CD4-positive, alpha-beta T cell (primary cell): ENCODE measurements at places on chromosomes 6 and 20.

GRCh38 chr6:169974663-169975062, 223.2 kb downstream of the ERMARD start:
- DNase-seq, result no peak

DNA sequence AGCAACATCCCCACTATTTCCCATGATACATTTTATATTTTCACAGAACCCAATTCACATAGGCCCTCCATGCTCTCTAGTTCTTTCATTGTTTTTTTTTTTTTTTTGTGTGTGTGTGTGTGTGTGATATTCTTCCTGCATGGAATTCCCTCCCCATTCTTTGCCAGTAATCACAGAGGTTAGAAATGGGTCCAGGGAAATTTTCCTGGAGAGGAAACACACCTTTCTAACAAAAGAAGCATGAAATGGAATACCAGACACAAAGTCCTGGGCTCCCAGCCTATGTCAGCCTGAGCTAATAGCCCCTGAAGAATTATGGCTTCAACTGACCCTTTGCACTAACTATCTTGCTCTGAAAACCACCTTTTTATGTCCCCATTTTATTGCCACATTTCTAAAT, 194.2 kb upstream of the NT5E start:
- DNase-seq, result no peak

- no peak for DNase-seq
Measured at GRCh38 chr6:126581316-126581715, 241.4 kb downstream of the CENPW start.

DNA sequence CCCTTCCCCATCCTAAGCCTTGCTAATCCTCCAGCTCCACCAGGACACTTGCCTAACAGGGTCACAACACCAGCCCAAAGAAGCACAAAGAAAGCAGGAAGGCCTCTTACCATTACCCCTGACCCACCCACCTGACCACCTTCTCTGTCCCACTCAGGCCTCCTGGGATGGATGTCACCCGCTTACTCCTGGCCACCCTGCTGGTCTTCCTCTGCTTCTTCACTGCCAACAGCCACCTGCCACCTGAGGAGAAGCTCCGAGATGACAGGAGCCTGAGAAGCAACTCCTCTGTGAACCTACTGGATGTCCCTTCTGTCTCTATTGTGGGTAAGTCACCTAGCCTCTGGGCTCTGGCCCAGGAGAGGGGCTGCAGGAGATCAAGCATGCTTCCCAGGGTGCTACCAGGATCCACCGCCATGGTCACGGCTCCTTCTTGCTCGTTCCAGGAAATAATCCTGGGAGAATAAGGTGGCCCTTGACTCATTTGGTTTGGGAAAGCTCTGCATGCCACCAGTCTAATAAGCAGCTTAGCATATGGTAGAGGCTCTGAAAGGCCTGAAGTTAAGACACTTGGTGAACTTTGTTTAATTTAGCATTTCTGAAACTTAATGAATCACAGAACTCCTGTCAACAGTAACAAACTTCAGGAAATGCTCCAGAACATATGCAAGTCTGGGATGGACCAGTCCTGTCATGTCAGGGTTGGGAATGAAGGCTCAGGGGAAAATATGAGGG, 19.2 kb downstream of the ASIP start:
- DNase-seq, result no peak

DNA sequence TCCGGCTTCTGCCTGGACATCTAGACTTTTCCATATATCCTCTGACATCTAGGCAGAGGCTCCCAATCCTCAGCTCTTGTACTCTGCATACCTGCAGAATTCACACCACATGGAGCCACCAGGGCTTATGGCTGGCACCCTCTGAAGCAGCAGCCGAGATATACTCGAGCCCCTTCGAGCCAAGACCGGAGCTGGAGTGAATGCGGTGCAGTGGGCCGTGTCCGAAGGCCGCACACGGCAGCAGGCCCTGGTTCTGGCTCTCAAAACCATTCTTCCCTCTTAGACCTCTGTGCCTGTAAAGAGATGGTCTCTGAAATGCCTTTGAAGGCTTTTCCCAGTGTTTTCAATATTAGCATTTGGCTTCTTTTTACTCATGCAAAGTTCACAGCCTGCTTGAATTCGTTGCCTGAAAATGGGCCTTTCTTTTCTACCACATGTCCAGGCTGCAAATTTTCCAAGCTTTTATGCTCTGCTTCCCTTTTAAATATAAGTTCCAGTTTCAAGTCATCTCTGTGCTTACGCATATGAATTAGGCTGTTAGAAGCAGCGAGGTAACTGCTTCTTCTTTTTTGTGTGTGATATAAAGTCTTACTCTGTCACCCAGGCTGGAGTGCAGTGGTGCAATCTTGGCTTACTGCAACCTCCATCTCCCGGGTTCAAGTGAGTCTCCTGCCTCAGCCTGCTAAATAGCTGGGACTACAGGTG, 3.8 kb upstream of the SIRPB1 start:
- DNase-seq, result no peak

DNA sequence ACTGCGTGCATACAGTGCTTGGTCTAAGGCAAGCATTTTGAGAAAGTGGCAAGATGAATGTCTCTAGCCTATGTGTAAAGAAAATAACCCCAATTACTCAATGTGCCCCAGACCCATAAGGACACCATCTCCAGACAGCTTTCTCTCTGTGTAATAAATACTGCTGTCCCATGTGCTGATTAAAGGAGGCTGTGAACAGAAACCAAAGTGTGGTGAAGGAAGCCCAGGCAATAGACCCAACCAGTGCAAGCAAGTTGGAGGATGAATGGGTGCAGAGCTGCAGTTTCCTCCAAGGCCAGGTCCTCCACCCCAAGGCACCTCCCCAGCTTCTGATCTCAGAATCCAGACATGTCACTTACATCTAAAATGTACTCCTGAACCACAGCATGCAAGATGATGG, 60.6 kb downstream of the TRAM2 start:
- DNase-seq, result no peak

DNA sequence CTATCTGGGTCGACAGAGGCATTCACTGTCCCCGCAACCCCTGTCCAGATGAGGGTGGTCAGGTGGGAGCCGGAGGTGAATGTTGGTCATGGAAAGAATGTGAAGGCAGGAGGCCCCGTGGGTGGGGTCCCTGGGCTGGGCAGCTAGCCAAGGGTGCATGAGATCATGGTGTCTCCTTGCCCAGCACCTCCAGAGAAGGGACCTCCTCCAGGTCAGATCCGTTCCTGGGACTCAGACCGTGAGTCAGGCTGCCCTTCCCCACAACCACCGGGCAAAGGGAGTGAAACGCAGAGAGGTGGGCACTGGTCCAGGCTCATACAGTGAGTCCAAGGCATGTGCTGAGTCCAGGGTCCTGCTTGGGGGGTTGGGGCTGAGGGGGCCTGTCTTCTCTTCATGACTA, 3.5 kb downstream of the FOXS1 start:
- no peak for DNase-seq

DNA sequence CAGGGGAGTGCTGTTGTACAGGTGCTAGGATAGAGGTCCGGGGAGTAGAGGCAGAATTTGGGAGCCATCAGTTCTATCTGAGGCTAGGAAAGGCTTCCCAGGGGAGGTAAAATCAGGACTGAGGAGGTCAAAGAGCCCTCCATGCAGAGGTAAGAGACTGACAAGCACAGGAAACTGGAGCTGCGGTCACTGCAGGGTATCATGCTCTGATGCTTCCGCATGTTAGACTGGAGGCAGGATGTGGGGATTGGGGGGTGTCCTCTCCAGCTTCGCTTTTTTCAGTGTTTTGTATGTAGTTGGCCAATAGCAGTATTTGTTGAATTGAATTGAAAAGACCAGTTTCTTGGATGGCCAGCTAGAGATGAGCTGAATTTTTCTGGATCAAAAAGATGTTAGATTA, 87.8 kb downstream of the SLC22A3 start:
- DNase-seq, result no peak
